ENCODE measurements at places on chromosomes 7 and 10.

- DNase-seq, result no peak
Observed at GRCh38 chr7:67402280-67402679, 405.6 kb downstream of the TYW1 start.

- DNase-seq, result no peak
Observed at GRCh38 chr7:37549076-37549931, 100.6 kb upstream of the ELMO1 start.

GRCh38 chr7:50182759-50183158 is 89.7 kb upstream of the ZPBP start:
- DNase-seq, result no peak

DNA sequence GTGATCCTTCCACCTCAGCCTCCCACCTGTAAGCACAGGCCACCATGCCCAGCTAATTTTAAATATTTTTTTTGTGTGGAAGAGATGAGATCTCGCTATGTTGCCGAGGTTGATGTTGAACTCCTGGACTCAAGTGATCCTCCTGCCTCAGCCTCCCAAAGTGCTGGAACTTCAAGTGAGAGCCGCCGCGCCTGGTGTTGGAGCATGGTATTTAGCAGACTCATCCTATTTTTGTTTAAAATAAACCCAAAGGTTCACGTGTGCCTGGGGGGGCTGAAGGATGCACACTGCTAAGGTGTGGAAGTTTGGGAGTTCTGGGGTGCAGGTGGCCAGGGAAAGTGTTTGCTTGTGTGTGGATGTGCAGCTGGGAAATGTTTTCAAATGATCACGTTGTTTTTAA is 18.1 kb downstream of the PDGFA start:
- DNase-seq, result no peak

- DNase-seq, result no peak
Observed at GRCh38 chr10:78947226-78947625, 121.5 kb upstream of the ZMIZ1 start.

DNA sequence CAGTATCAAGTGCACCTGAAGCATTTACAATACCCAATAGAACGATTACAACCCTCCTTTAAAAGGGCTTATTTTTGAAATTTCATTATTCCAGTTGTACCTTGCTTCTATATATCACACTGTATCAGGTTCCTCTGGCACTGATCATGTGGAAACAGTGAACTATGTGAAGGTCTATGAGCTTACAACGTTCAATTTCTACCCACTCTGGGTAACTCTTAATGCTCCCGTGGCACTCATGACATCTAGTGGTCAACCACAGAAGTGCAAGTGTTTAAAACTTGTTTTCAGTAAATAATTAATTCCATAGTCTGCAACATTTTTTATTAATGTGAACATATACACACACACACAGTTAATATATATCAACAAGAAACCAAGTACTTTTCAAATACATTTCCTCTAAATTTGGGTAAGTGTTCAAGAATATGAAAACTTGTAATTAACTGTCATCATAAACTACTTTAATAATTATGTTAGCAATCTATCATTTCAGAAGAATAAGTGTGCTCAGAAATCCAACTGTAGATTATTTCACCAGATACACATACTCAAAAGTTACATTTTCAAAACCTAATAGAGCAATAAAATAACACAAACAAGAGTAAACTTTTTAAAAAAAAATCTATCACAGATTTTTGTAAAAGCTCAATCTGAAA is 61.0 kb downstream of the MPP7 start:
- DNase-seq, result peak; percentile 43

GRCh38 chr7:51309361-51310130 is 7.1 kb downstream of the COBL start:
- no peak for DNase-seq

DNA sequence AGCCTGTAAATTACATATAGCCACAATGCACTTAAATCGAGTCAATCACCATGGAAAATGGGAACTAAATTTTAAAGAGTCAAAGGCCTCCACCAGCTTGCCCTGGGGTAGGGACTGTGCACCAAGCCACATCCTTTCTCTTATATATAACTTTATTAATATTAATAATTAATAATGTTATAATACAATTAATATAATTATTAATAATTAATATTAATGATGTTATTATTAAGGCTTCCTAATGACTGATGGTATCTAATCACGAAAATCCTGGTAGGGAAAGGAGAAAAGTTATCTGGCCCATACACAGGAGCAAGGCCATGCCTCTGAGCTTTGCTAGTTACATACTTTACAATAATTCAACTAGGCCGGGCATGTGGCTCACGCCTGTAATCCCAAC is 67.2 kb upstream of the DGKI start:
- no peak for DNase-seq

GRCh38 chr7:26646336-26647048 is 217.9 kb downstream of the SKAP2 start:
- no peak for DNase-seq

GRCh38 chr10:75357500-75357899 is 44.1 kb downstream of the ZNF503 start:
- no peak for DNase-seq

DNA sequence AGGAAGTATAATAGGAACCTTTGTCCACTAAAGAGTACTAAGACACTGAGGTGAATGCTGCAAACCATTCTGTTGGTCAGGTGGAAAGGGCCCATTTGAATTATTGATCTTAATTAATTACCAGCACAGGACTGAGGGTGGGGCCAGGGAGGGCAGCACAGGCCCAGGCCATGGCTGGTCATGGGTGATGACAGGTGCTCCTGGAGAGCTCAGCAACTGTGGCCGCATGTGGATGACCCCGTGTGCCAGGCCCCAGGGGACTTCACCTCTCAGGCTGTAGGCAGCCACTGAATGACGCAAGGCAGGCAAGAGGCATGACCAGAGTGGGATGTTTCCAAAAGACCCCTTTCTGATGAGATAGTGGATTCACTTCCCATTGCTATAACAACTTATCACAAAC is 54.2 kb downstream of the HECW1 start:
- DNase-seq, result no peak

DNA sequence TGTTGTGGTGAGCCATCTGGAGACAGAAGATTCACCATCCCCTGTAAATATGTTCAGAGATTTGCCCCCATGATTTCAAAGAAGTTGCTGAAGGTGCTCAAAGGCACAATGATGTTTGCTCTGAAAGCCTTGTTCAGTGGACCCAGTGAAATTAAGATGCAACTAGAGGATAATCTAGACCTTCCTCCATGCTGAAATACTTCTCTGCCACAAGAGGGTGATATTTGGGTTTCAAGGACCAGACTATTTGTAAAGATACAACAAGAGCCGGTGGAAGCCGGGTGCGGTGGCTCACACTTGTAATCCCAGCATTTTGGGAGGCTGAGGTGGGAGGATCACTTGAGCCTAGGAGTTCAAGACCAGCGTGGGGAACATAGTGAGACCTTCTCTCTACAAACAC is 13.5 kb upstream of the MSRB2 start:
- DNase-seq, result no peak

- no peak for DNase-seq
Observed at GRCh38 chr7:55305135-55305534, 60.0 kb upstream of the LANCL2 start.

DNA sequence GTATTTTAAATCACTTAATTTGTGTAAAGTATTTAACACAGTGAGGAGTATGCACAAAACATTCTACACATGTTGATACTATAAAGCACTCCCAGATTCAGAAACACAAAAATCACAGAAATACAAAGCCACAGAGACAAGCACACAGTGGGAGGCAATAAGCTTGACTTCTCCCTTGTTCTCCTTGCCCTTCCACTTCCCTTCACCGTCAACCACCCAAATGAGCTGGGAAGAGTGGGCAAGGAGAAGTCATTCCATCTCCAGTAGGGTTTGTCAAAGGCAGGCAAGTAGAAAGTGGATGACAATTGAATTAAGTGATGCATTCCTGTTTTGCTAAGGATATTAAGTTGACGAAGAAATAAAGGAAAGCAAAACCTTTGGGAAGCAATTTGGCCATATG is 4.2 kb upstream of the TMEM139 start:
- DNase-seq, result no peak

DNA sequence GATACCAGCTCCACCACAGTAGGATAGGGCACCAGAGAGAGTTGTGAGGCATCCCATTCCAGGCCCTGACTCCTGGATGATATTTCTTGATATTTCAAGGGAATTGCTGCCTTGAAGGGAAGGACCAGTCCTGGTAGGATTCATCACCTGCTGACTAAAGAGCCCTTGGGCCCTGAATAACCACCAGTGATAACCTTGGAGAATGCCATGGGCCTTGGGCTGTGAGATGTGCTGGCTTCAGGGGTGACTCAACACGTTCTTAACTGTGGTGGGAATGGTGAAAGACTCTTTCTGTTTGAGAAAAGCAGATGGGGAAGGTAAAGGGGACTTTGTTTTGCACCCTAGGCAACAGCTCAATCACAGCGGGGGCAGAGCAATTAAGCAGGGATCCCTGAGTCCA is 21.4 kb upstream of the ASZ1 start:
- DNase-seq, result no peak

DNA sequence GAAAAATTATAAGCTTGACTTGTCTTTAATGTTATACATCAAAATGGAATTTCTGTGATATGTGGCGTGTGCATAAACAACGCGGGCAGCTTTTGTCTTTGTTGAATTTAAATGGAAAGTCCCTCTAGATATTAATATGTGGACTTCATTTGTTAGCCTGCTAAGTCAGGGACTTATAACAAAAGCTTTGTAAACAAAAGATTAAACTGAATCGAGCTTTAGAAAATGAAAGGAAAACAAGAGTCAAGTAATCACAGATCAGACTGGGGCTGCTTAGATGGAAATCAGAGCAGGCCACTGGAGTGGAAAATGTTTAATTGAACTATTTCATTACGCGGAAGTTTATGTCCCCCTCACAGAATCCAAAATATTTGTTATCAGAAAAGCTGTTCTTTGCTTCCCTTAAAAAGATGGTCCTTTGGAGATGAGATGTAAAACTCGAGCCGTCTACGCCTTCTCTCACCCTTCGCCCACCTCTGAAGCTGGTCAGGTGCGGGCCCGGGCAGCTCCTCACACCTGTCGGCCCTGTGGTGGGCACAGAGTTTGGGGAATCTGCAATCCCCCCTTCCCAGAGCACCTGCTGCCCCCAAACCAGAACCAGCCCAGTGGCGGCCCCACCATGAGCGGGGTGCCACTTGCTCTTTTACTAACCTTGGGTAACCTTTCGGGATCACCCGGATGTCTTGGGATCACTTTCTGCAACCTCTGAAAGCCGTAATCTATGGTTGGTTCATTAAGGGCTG is 116.2 kb downstream of the EBF3 start:
- no peak for DNase-seq

DNA sequence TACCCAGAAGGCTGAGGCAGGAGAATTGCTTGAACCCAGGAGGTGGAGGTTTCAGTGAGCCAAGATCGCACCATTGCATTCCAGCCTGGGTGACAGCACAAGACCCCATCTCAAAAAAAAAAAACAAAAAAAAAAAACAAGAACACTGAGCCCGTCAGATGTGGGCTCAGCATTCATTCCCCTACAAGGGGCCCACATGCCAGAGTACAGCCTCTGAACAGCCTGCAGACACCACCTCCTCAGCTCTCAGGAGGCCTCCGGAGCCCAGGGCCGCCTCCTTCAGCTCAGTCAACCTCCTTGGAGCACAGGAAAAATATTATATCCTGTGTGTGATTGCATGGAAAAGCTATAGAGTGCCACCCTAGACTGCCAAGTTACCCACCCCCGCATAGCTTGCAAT is 112.3 kb downstream of the ABLIM1 start:
- DNase-seq, result no peak

DNA sequence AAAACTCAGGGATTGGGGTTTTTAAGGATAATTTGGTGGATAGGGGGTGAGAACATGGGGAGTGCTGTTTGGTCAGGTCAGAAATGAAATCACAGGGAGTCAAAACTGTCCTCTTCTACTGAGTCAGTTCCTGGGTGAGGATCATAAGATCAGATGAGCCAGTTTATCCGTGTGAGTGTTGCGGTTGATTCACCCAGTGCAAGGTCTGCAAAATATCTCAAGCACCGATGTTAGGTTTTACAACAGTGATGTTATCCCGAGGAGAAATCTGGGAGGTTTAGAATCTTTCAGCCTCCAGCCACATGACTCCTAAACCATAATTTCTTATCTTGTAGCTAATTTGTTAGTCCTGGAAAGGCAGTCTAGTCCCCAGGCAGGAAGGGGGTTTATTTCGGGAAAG is 31.7 kb upstream of the AGR2 start:
- DNase-seq, result no peak

GRCh38 chr10:11448545-11449244 is 162.8 kb downstream of the USP6NL start:
- DNase-seq, result no peak

GRCh38 chr10:34430685-34431084 is 384.4 kb downstream of the PARD3 start:
- DNase-seq, result no peak

GRCh38 chr10:80506836-80507487 is 30.7 kb upstream of the SH2D4B start:
- no peak for DNase-seq

- DNase-seq, result no peak
Observed at GRCh38 chr10:73251683-73252444, 580 bp downstream of the MRPS16 start.

DNA sequence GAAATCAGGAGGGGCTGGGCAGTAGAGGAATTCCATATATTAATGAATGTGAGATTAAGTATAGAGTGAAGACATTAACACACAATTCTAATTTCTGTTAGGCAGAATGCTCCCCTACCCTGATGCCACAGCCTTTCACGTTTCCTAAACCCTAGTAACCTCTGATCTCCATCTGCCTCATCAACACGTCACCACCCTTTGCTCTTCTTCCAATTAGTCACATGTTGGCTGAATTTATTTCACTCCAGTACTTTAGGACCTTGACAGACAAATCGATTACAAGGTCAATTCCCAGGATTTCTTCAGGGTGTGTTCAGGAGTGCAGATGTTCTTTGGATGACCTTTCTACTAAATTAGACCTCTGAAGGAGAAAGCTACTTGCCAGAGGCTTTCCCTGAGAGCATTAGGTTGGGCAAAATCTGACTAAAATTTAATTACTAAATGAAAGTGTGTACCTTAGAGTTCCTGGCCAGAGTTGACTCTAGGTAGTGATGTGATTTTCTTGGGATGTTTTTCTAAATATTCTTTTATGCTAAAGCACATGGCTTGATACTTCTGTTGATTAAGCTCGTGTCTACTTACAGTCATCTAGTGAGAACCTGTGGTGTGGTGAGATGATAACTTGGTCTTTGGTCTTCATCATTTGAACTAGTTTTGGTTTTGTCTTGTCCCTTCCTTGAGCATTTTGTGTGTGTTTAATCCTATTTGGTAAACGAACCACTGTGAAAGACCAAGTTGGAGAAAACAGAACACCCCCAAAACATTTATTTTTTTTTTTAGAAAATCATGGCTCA is 12.7 kb downstream of the AGR2 start:
- no peak for DNase-seq

- DNase-seq, result no peak
Observed at GRCh38 chr10:74500816-74501215, 325.6 kb upstream of the KAT6B start.

DNA sequence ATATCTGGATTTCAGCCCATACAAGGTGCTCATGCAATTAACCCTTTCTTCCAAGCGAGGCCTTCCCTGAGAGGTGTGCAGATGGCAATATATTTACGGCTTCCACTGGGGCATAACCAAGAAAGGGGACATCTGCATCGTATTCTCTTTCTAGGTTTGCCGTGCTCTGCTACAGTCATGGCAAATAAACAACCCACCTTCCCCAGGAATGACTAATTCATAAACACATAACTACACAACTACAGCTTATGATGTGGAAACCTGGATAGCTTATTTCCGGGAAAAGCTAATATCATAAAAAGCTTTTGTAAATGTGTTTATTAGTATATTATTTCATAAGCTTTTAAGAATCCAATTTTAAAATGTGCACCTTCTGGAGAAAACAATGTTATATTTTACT is 120.0 kb downstream of the CAMK1D start:
- DNase-seq, result no peak
